ENCODE measurements at places on chromosomes 5 and 9.

DNA sequence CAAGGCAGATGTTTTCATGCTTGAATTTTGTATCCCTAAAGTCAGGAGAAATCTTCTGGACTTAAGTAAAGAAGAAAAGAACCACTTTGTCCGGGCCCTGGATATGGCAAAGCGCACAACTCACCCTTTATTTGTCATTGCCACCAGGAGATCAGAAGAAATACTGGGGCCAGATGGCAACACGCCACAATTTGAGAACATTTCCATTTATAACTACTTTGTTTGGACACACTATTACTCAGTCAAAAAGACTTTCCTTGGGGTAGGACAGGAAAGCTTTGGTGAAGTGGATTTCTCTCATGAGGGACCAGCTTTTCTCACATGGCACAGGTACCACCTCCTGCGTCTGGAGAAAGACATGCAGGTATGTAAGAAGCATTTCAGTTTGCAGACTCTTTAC is 2.3 kb downstream of the TYRP1 start:
- no peak for DNase-seq

GRCh38 chr9:79014929-79015699 is 556.7 kb upstream of the TLE4 start:
- DNase-seq, result no peak

DNA sequence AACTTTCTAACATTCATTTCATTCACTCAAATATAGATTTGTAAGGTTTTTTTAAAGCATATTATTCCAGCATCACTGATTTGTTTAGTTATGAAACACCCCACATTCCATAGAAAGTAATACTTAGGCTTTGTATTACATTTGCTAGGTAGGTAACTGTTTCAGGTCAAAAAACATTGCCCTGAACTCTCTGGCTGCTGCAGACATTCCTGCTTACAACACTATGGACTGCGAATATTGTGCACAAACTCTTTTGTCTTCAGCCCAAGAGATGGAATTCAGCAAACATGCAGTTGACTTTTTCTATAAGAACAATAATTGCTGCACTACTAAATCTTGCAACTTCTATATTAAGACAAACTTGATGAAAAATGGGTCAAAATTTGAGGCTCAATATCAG is 301.0 kb downstream of the ARL15 start:
- no peak for DNase-seq

DNA sequence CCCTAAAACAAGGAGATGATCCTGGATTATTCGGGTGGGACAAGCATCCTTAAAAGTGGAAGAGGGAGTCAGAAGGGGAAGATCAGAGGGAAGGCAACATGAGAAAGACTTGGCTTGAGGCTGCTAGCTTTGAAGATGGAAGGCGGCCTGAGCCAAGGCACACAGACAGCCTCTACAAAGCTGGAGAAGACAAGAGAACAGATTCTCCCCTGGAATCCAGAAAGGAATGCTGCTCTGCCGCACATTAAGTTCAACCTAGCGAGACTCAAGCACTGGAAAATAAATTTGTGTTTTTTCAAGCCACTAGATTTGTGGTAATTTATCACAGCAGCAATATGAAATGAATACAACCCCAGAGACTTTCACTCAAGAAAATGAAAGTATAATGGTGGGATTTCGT is 17.9 kb downstream of the SLC36A3 start:
- DNase-seq, result no peak

DNA sequence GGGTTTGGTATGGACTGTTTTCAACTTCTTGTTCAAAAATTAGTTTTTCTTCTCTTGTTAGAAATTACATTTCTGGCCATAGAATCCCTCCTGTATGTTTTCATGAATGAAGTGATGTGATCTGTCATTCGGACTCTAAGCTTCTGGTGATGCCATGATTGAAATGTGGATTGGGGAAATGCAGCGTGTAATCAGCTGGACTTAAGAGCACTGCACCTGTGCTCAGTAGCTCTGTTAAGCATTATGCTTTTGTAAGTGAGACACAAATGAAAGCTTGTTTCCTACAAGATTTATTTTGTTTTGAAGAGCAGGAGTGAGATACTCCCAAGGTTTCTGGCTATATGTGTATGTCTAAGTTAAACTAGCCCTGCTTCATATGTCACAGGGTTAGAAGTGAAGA is 24.0 kb upstream of the FAM120AOS start:
- no peak for DNase-seq

DNA sequence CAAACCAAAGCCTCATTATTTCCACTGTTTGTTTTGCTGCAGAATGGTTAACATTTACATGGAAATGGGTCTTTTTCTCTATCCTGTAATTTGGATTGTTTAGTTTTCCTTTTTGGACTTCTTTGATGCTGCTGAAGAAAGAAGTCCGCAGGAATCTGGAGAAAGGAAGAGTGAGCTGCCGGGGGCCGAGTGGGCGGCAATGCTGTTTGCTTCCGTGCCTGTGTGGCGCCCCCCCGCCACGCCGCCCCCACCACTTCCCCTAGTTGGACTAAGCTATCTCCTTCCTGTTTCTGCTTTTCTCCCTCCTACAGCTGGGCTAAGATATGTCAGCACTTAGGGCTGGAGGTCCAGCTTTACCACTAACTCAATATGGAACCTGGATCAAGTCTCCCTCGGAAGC is 39.7 kb downstream of the ACTL7B start:
- no peak for DNase-seq

- no peak for DNase-seq
Measured at GRCh38 chr9:87854580-87854955, 28.1 kb upstream of the SPATA31E1 start.

- no peak for DNase-seq
Measured at GRCh38 chr5:143676802-143677201, 135.2 kb upstream of the HMHB1 start.

GRCh38 chr5:134989266-134989830 is 21.6 kb downstream of the CATSPER3 start:
- DNase-seq, result no peak

- DNase-seq, result no peak
Measured at GRCh38 chr9:18017136-18017535, 438.3 kb downstream of the SH3GL2 start.

DNA sequence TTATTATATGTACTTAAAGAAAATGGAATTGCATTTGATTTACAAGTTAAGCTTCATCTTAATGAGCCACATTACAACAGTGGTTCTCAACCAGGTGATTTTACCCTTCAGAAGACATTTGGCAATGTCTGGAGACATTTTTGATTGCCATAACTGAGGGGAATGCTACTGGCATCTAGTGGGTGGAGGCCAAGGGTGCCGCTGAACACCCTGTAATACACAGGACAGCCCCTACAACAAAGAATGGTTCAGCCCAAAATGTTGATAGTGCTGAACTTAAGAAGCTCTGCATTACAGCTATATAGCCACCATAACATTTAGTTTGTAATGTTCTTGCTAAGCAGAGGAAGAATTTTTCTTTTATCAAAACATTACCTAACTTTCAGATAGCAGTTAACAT is 103.1 kb downstream of the PAM start:
- DNase-seq, result no peak

DNA sequence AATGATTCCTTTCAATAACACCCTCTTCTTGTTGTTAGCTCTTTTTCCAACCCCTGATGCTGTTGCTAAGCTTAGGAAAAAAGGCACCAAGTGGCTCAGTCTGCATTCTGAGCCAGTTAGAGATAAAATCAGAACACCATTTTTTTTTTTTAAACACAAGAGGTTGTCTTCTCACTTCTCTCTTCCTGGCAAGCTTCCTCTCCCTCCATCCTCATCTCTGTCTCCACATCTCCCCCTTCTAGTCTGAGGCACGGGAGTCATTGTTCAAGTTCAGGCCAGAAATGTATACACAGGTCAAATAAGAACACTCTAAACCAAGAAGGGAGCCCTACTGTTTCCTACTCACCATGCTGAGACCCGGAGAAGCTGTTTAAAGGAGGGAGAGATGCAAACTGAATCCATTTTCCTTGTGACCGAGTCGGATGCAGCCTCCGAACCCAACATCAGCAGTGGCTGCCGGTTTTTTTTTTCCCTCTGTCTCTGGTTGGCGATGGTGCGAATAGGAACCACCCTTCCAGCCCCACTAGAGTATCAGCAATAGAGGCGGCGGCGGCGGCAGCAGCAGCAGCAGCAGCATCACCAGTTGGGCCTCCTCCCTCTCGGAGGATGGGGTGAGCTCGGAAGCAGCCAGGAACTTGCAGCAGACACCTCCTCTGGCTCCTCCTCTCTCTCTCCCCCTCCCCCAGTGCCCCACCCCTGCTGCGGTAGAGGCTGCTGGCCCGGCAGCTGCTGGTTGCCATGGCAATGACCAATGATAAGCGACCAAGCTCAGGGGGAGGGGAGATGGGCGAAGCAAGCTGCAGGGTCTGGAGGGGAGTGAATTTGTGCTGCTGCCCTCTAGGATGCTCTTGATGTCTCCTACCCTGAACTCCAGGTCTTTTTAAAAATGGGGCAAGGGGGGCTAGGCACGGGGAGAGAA is at the start of gene JAKMIP2:
Gene JAKMIP2 (minus strand): TSS at position 619 of the 919 bp plus-strand sequence. CDS start 110,922 bp downstream, outside the sequence.
- no peak for DNase-seq

GRCh38 chr9:6680797-6681146 is 35.2 kb upstream of the GLDC start:
- no peak for DNase-seq

DNA sequence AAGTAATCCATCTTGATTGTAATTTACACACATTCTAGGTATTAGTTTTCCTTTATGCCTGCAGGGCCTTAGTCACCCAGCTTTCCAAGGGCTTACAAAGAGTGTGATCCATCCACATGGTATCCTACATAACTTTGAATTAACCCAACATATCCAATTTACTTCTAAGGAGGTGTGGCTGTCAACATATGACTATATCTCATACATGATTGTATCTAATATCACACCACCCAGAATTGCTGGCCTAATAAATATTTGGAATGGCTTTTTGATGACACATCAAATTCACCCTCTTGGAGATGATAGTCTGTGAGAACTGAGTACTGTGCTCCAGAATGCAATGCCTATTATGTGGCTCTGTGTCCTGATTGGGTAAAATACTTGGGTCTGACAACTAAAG is 363.3 kb upstream of the GRIN3A start:
- DNase-seq, result no peak

DNA sequence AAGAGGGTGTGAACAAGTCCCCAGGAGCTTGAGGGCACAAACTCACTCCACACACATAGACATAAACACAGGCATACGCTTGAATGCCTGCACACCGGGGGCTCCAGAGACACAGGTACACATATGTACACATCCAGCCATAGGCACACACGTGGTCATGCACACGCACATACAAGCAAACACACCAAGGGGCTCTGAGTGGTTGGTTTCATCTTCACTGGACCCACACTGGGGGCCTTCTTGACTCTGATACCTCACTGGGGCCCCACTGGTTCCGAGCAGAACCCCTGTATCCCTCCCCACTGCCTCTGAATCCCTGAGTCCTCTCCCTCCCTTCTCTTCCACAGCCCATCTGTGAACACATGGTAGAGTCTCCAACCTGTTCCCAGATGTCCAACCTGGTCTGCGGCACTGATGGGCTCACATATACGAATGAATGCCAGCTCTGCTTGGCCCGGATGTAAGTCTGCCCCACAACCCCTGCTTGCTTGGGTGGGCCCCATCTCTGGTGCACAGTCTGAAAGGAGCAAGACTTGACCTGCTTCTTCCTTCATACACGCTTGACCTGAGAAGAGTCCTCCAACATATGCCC is 6.4 kb downstream of the SPINK4 start:
- DNase-seq, result no peak

DNA sequence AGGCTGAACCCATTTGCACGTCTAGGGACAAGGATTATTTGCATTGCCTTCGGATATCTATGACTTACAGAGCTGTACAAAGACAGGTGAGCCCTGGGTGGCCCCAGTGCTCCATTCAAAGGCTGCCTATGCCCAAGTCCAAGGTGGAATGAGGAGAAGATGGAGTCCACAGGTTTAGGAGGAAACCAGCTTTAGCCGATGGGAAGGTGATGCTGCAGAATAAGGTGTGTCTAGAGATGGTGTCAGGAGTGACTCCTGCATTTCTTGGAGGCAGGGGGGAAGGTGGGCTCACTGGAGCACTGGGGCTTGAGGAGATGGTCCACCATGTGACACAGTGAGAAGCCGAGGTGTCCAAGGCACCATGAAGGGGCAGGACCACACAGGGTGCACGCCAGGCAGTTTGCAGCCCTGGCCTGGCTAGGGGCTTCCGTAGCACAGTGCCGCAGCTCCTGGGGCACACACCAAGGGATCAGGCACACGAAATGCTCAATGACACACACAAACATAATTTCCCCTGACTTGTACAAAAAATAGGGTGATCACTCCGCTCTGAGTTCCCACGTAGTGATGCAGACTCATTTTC is 32.1 kb downstream of the SEMA4D start:
- DNase-seq, result no peak

GRCh38 chr5:30401479-30402058 is 791.9 kb upstream of the CDH6 start:
- no peak for DNase-seq

GRCh38 chr9:133973111-133973790 is 18.9 kb downstream of the VAV2 start:
- no peak for DNase-seq

DNA sequence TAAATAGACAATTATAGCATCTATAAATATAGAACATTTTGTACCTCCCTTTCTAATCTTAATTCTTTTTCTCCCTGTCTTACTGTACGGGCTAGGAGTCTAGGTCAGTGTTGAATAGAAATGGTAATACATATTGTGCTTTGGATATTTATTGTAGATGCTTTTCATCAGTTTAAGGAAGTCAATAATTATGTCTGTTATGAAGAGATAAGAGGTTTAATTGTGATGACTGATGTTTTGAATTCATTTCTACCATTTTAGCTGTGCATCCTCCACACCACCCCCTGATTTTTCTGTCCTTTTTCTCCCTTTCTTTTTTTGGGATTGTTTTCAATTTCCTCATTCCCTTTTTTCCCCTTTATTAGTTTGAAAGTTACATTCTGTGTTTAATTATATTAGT is 95.8 kb downstream of the DOCK2 start:
- no peak for DNase-seq

DNA sequence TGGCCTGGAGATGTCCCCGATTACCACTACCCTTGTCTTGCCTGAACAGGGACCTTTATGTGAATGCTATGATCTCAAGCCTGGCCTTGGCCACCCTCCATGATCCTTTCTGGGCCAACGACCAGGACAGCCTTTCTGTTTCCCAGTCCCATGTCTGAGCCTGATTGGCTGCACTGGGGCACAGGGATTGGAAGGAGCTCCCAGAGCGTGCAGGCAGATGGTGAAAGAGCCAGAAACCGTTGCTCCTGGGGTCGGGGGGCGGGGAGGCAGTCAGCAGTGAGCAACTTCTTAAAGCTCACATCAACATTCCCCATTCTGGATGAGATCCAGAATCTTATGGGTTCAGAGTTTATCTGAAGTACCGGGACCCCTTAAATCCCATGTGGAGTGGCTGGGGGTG is 84.4 kb downstream of the INSYN2B start:
- DNase-seq, result no peak

GRCh38 chr5:81080809-81081460 is 120.8 kb downstream of the RASGRF2 start:
- DNase-seq, result no peak

DNA sequence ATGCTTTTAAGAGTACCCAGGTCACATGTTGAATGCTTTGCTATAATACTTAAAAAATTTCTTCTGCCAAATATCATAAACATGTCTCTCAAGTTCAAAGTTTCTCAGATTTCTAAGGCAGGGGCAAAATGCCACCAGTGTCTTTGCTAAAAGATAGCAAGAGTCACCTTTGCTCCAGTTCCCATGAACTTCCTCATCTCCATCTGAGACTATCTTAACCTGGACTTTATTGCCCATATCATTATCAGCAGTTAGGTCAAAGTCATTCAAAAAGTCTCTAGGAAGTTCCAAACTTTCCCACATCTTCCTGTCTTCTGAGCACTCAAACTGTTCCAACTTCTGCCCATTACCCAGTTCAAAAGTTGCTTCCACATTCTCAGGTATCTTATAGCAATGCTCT is 307.6 kb upstream of the TNC start:
- DNase-seq, result no peak

All from cortex of kidney (tissue), 1 donor.